Progenitor cell of endocrine pancreas (in vitro differentiated cells): ENCODE measurements at places on chromosomes 6 and 20. TPM values are rescaled to one million over a fixed set of nuclear protein-coding genes. Genes with fewer than 3 reads are reported as not detected.

GRCh38 chr6:106141441-106142237, 55.5 kb downstream of the PRDM1 start:
- no peak for DNase-seq

DNA sequence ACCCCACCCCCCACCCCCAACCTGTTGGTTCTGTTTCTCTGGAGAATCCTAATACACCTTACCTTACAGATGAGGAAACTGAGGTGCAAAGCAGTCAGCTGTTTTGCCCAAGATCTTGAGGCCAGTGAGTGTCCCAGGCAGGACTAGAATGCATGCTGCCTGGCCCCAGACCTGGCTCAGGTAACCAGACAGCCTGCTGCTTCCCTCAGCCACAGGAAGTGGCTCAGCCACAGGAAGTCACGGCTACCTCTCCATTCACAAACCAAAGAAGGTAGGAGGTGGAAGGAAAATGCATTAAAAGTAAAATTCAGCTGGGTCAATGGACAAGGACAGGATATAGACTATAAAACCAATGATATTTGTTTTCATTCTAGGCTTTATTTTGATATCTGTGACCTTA, 517.6 kb downstream of the CD83 start:
- DNase-seq: no peak

DNA sequence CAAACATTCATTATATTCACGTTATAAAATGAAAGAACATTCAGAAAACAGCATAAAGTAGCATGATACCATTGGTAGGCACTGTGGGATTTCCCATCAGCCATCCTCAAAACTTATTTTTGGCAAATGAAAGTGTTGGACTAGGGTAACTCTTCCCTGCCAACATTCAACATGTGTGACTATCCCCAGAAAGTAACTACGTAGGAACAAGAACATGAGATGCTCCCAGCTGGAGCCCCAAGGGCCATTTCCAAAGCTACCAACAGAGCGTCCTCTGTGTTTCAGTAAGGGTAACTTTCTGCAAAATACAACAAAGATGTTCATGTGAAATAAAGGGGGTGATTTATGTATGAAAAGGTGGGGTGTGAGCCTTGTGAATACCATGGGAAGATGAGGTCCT, 28.4 kb upstream of the PTPN1 start:
- no peak for DNase-seq

- DNase-seq: no peak
Measured at GRCh38 chr6:78580923-78581322, 286.4 kb upstream of the IRAK1BP1 start.

DNA sequence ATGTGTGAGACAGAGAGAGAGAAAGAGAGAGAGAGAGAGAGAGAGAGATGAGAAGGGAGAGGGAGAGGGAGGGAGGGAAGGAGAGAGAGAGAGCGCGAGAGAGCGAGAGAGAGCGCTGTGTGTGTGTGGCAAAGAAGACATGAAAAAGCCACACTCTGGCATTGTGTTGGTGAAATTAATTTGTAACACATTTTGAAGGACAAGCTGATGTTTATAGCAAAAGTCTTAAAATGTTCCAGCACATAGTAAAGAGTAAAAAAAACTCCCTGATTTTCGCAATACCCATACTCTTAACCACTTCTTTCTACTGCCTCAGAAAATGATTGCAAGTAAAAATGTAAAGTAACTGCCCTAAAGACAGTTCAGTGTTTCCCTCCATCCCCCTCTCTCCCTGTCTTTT, 56.7 kb downstream of the SLC22A1 start:
- no peak for DNase-seq

GRCh38 chr6:146286961-146287360, 256.7 kb upstream of the RAB32 start:
- no peak for DNase-seq

- no peak for DNase-seq
Measured at GRCh38 chr6:70849348-70850069, 107.4 kb downstream of the B3GAT2 start.

DNA sequence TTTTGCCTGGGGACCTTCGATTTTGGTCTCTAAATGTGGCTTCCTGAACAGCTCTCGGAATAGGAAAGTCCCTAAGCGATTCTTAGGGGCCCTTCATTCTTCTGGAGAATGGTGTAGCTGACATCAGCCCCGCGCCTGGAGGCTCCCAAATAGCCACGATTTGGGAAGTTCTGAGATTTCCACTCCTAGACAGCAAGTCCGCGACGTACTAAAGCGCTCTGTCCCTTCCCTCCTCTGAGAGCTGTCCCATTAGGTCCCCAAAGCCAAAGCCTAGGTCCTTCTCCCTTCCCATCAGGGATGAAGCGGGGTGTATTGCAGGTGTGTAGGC, 756 bp downstream of the MOXD1 start:
- no peak for DNase-seq

GRCh38 chr6:139679516-139680179, 305.2 kb upstream of the CITED2 start:
- DNase-seq: no peak

GRCh38 chr6:101509536-101509935, 116.0 kb downstream of the GRIK2 start:
- no peak for DNase-seq

- peak; percentile 26 for DNase-seq
Measured at GRCh38 chr20:25057234-25058050, 497 bp downstream of the ACSS1 start.

- DNase-seq: no peak
Measured at GRCh38 chr20:51540580-51540979, 1.9 kb downstream of the NFATC2 start.

GRCh38 chr6:153424719-153425400, 293.8 kb upstream of the RGS17 start:
- no peak for DNase-seq

DNA sequence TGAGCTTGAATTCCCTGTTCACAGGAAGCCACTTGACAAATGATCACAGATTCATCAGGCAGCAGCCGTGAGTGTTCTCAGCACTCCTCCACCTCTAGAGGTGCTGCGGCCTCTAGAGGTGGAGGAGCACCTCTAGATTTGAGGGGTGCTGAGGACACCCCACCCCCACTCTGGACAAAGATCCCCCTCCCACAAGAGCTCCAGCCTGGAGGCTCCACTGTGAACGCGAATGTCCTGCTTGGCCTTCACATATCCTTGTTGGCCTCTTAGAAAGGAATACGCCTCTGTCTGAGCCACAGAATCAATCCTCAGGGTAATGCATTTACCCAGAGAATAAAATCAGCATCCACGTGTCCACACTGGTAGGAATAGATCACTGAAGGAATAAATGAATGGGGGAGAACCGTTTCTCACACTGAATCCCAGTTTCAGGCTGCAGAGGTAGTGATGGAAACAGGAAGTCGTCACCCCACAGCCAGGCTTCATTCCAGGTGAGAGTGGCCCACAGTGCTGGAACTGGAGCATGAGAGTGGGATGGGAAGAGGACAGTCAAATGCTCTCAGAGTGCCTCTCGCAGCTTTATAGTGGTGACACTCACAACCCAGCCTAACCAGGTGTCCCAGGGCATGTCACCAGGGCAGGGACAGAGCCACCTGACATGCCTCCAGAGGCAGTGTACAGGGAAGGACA, 16.6 kb downstream of the NPEPL1 start:
- DNase-seq: no peak

DNA sequence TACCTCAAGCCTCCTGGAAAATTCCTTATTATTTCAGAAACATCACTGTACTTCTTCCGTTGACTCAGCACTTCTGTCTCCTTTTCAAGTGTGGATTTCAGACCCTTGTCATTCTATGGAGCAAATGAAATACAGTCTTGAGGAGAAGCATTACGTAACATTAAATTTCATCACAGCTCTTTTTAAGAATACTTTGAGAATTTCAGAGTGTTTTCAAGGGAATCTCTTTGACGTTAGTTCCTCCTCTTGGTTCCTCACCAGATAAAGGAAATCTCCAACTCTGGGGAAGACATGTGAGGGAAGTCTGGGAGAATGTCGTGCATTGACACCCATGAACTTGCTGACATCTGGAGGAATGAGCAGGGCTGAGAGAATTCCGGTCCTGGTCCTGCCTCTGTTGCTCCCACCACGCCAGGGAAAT, 32.3 kb downstream of the UST start:
- no peak for DNase-seq

DNA sequence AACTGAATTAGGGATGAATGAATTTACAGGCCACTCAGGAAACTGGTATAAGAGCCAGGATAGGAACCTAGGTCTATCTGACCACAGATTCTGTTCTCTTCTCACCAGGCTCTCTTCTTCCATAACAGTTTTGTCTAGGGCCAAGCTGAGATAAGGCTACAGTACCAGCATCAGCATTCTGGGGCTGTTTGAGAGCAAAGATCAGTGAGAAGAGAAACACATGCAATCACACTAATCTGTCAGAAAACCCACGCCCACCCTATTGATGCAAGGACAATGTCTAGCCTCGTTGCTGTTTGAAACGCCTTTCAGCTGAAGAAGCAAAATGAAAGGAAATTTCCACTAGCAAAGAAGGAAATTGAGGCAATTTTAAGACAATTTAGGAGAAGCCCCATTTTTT, 137.7 kb downstream of the LCA5 start:
- DNase-seq: no peak

DNA sequence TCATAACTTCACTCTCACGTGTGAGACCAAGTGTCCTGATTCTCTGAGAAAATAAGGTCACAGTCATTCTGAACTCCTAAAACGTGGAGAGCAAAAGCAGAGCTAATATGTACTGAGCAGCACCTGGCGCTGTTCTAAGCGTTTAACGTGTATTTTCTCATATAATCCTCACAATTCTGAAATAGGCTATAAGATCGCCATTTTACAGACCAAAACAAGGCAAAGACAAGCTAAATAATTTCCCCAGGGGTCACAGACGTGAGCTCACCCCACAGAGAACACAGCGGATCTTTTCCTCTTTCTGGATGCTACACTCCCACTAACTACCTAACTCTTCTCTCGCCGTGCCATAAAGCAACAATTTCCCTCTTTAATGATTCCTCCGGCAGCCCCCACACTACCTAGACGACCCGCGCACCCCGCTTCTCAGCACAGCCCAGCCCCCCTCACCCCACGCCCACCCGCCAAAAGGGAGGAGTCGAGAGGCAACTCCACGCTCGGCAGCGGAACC, 636 bp downstream of the SUPT3H start:
- DNase-seq: no peak

DNA sequence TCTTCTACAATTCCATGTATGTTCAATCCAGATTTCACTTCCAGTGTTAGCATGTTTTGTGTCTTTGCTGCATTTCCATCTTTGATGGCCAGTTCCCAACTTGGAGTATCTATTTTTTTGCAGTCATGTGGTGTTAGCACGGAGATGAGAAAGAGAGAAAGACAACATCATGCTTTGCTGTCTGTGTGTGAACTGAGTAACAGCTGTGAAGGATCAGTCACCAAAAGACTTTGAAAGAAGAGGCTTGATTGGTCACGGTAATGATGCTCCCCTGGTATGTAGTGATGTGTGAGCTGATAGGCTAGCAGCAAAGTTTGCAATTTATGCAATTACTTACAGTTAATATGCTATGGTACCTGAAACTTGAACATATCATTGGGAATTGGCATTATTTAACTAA, 731.3 kb upstream of the NRSN1 start:
- DNase-seq: no peak

- no peak for DNase-seq
Measured at GRCh38 chr20:12012241-12013222, 94.8 kb downstream of the BTBD3 start.

PTGIS gene
- total RNA-seq: 18.4 and 19.3 TPM in 2 replicates

C6orf163 gene
- total RNA-seq: 5.7 and 7.1 TPM in 2 replicates

OR12D3 gene
- not detected in 2 replicates for total RNA-seq

IMPG1 gene
- total RNA-seq: not detected in 2 replicates
